ENCODE measurements at places on chromosomes 7 and 10. TPM values are rescaled to one million over a fixed set of nuclear protein-coding genes. Genes with fewer than 3 reads are reported as not detected.
A peak's percentile ranks its signal among the peaks of the same experiment; 100 is the strongest.

The TMEM270 gene
- not detected for total RNA-seq

GRCh38 chr7:80517282-80517747 lies 5.5 kb upstream of the GNAT3 start:
- H3K27me3 ChIP-seq, result no peaks in the 10 kb centered on the region
- DNase-seq, result peak; percentile 31
- no peaks in the 10 kb centered on the region for H3K36me3 ChIP-seq
- peak overlapping the region; percentile 55 for H3K27ac ChIP-seq

DNA sequence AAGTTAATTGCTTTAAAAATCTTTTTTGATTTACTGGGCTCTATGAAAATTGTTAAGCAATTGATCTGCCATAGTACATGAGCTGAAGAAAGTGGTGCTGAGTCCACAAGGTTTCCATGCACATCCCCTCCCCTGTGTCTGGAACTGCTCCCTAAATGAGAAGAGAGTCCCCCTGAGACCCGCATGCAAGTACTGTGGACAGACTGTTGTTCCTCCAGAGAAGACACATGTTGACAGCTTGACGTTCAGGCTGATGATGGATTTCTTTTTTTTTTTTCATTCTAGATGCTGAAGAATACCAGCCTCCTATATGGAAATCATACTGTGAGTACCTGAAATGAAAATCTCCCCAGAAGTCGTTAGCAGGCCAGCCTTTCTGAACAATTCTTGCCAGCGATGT lies 159.8 kb downstream of the CHN2 start:
- no peak overlapping the region for H3K27ac ChIP-seq
- peaks cover 3% of the 10 kb centered on the region for H3K36me3 ChIP-seq
- no peaks in the 10 kb centered on the region for H3K4me1 ChIP-seq
- no peaks in the 10 kb centered on the region for H3K27me3 ChIP-seq
- no peak for DNase-seq

DNA sequence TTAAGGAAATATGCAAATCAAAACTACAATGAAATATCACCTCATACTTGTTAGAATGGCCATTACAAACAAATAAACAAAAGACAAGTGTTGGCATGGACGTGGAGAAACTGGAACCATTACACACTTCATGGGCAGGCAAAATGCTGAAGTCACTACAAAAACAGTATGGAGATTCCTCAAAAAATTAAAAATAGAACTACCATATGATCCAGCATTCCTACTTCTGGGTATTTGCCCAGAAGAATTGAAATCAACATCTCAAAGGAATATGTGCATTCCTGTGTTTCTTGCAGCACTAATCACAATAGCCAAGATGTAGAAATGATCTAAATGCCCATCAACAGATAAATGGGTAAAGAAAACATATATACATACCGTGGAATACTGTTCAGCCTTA lies 83.6 kb downstream of the NRCAM start:
- no peaks in the 10 kb centered on the region for H3K27me3 ChIP-seq
- DNase-seq, result no peak
- no peak overlapping the region for H3K27ac ChIP-seq
- H3K4me3 ChIP-seq, result no peak overlapping the region
- no peaks in the 10 kb centered on the region for H3K36me3 ChIP-seq

GRCh38 chr7:51229106-51229537 lies 87.5 kb downstream of the COBL start:
- no peaks in the 10 kb centered on the region for H3K4me1 ChIP-seq
- H3K4me3 ChIP-seq, result no peak overlapping the region
- no peak overlapping the region for H3K27ac ChIP-seq
- H3K27me3 ChIP-seq, result no peaks in the 10 kb centered on the region
- H3K36me3 ChIP-seq, result no peaks in the 10 kb centered on the region

DNA sequence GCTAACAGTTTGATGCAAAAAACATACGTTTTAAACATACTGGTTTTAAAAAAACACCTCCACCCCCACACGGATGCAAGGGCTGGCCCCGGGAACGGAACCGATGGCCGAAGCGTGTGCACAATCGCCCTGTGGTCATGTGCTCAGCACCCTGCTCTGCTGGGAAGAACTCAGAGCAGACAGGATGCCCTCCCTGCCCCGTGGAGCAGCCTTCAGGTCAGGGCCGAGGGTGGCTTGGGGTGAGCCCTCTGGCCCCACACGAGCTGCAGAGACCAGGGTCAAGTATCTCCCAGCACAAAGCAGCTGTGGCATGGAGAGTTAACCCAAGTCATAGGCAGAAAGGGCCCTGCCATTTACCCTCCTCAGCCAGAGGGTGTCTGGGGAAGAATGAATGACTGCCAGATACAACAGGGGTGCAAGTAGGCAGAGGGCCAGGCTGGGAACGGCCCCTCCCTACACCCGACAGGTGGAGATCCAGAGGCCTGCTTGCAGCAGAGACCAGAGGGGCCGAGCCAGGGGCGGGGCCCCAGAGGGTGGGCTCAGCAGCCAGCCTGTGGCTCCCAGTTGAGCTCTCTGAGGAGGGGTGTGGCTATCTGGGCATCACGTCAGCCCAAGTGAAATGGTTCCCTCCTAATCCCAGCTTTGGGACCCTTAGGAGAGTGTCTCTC lies 56.8 kb downstream of the ZRANB1 start:
- peak overlapping the region; percentile 62 for H3K27ac ChIP-seq
- no peaks in the 10 kb centered on the region for H3K27me3 ChIP-seq
- H3K4me1 ChIP-seq, result peaks cover 40% of the 10 kb centered on the region
- no peak for DNase-seq

Data from heart left ventricle (tissue), 16 donors.